Stomach (tissue), 19 donors: ENCODE measurements at places on chromosomes 4 and X. TPM values are rescaled to one million over a fixed set of nuclear protein-coding genes. Genes with fewer than 3 reads are reported as not detected.

CT47B1 gene
- total RNA-seq = not detected

GNPDA2 gene
- 15.4 TPM for total RNA-seq

EFNB1 gene
- total RNA-seq = 5.8 TPM

SPANXA2 gene
- total RNA-seq = not detected

MGAT4D gene
- total RNA-seq = not detected

RHOXF2B gene
- total RNA-seq = not detected

ASMTL gene
- total RNA-seq = 14.0 TPM

GRCh38 chr4:53541577-53542206 lies 49.6 kb downstream of the LNX1 start:
- no peaks in the 10 kb centered on the region for H3K27me3 ChIP-seq
- H3K36me3 ChIP-seq = no peaks in the 10 kb centered on the region
- DNase-seq = no peak
- peak overlapping the region; percentile 59 for H3K27ac ChIP-seq

- H3K27ac ChIP-seq = no peak overlapping the region
- no peak for DNase-seq
- H3K4me3 ChIP-seq = no peak overlapping the region
- H3K36me3 ChIP-seq = no peaks in the 10 kb centered on the region
- no peaks in the 10 kb centered on the region for H3K4me1 ChIP-seq
- H3K27me3 ChIP-seq = no peaks in the 10 kb centered on the region
Observed at GRCh38 chr4:185276036-185276435, 66.6 kb downstream of the SNX25 start.

- H3K36me3 ChIP-seq = no peaks in the 10 kb centered on the region
- H3K4me3 ChIP-seq = no peak overlapping the region
- H3K27me3 ChIP-seq = no peaks in the 10 kb centered on the region
Observed at GRCh38 chrX:29435396-29435795, 780.0 kb upstream of the MAGEB2 start.

DNA sequence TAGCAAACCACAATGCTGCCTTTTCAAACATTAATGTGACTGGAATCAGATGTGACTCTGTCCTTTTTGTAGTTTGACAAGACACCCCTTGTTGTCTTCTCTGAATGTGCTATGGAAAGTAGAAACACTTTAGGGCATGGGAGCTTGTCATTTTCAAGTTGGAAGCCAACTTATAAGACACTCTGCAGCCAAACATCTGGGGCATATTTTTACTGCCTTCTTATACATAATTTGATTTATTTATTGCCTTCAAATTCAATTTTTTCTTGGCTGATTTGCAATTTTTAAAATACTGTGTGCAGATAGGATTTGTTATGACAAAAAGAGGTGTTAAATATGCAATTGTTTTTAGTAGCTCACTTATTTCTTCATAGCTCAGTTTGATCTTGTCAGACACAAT lies 1002.0 kb upstream of the PCDH7 start:
- H3K36me3 ChIP-seq = no peaks in the 10 kb centered on the region
- no peaks in the 10 kb centered on the region for H3K27me3 ChIP-seq
- no peak for DNase-seq
- no peak overlapping the region for H3K4me3 ChIP-seq
- H3K4me1 ChIP-seq = no peaks in the 10 kb centered on the region
- no peak overlapping the region for H3K27ac ChIP-seq

- no peaks in the 10 kb centered on the region for H3K36me3 ChIP-seq
- H3K27ac ChIP-seq = no peak overlapping the region
- DNase-seq = peak; percentile 55
- H3K27me3 ChIP-seq = no peaks in the 10 kb centered on the region
- no peak overlapping the region for H3K4me3 ChIP-seq
Observed at GRCh38 chr4:3613967-3614730, 81.9 kb upstream of the LRPAP1 start.

DNA sequence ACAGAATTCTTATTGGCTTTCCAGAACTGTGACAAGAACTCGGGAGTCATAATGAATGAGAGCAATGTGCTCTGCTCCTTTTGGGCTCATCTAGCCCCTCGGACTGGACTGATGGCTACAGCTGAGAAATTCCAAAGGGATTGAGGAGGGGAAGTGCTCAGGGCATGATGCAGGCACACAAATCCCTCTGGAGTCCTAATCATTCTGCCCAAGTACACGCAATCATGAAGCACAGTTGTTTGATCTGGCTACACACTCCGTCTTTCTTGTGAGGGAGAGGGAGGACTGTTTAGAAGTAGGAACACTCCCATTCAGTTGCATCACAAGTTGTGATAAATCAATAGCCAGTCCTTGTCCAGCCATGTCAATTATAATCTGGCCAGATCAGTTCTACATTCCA lies 237.5 kb downstream of the COL25A1 start:
- no peak for DNase-seq
- no peaks in the 10 kb centered on the region for H3K36me3 ChIP-seq
- H3K4me3 ChIP-seq = no peak overlapping the region
- no peaks in the 10 kb centered on the region for H3K4me1 ChIP-seq
- no peak overlapping the region for H3K27ac ChIP-seq

- H3K27me3 ChIP-seq = no peaks in the 10 kb centered on the region
- H3K4me1 ChIP-seq = no peaks in the 10 kb centered on the region
- H3K36me3 ChIP-seq = no peaks in the 10 kb centered on the region
- H3K27ac ChIP-seq = no peak overlapping the region
Observed at GRCh38 chrX:145949056-145949455, 131.4 kb downstream of the SLITRK2 start.

DNA sequence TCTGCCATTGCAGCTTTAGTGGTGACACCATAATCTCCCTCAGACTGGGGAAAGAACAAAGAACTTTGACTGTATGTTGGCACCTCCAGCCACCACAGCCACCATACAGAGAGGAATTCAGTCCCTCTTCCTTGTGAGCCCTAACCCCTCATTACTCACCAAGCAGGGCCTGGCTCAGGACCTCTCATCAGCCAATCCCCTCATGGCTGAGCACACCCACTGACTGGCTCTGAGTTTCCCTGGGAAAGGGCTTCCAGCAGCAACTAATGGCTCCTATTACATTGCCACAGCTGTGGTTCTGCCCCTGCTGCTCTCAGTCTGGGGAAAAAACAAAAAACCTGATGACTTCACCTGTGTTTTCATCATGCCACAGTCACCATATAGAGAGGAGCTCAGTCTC lies 1482.6 kb downstream of the FAM133A start:
- no peak overlapping the region for H3K27ac ChIP-seq
- peaks cover 9% of the 10 kb centered on the region for H3K27me3 ChIP-seq
- H3K36me3 ChIP-seq = no peaks in the 10 kb centered on the region
- DNase-seq = no peak

DNA sequence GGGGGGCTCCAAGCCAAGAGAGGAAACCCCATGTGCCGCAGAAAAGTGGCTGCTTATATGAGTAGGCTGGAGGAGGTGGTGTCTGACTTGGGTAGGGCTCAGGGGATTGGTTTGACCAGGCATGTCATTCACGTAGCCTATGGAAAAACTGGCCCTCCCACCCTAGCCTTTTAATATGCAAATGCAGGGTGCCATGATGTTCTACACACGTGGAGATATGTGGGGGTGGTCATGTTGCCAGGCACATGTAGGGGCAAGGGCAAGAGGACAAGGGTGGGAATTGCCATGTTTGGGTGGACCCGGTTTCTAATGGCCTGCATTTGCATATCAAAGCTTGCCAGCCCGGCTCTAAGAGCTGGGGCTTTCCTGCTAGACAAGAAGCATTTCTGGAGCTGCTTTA lies 86.9 kb upstream of the SHISA3 start:
- H3K27me3 ChIP-seq = no peaks in the 10 kb centered on the region
- H3K36me3 ChIP-seq = no peaks in the 10 kb centered on the region
- no peaks in the 10 kb centered on the region for H3K4me1 ChIP-seq
- no peak overlapping the region for H3K27ac ChIP-seq
- H3K4me3 ChIP-seq = no peak overlapping the region
- DNase-seq = no peak

DNA sequence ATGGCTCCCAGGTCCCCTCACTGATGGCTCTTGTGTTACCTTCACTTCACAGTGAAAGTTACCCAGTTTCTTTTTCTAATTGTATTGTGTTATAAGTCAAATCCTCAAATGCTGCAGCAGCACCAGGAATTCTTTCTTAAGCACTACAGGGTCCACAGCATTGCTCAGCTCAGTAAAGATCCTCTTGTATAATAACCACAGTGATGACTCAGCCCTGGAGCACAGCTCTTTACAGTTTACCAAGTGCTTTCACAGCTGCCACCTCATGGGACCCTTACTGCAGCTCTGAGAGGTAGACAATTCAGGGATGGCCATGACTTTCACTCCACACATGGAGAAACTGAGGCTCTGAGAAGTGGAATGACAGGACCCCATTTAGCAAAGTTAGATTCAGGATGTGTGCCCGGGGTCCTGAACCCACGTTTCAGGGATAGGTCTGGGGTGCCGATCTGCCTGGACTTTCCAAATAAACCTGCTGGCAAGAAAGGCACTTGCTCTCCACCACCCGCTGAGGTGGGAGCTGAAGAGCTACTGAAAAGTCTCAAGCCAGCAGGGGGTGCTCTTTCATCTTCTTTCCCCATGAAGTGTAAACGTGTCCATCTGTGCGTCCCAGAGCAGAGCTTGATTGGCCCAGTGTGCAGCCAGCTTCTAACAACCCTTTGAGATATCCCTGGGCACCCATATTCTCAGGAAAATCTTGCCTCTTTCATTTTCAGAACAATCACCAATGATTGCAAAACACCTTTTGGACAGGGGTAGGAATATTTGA lies 35.7 kb upstream of the GABRQ start:
- H3K4me3 ChIP-seq = no peak overlapping the region
- H3K4me1 ChIP-seq = no peaks in the 10 kb centered on the region
- no peaks in the 10 kb centered on the region for H3K36me3 ChIP-seq
- H3K27me3 ChIP-seq = no peaks in the 10 kb centered on the region
- DNase-seq = no peak

GRCh38 chr4:156523991-156524390 lies 447.6 kb downstream of the PDGFC start:
- no peak overlapping the region for H3K27ac ChIP-seq
- no peaks in the 10 kb centered on the region for H3K36me3 ChIP-seq
- no peaks in the 10 kb centered on the region for H3K27me3 ChIP-seq
- no peak for DNase-seq
- H3K4me1 ChIP-seq = no peaks in the 10 kb centered on the region

- no peak overlapping the region for H3K4me3 ChIP-seq
- H3K27ac ChIP-seq = no peak overlapping the region
- no peaks in the 10 kb centered on the region for H3K36me3 ChIP-seq
- H3K27me3 ChIP-seq = no peaks in the 10 kb centered on the region
- peak; percentile 68 for DNase-seq
- no peaks in the 10 kb centered on the region for H3K4me1 ChIP-seq
Observed at GRCh38 chr4:94412658-94413038, 39.1 kb upstream of the PDLIM5 start.

DNA sequence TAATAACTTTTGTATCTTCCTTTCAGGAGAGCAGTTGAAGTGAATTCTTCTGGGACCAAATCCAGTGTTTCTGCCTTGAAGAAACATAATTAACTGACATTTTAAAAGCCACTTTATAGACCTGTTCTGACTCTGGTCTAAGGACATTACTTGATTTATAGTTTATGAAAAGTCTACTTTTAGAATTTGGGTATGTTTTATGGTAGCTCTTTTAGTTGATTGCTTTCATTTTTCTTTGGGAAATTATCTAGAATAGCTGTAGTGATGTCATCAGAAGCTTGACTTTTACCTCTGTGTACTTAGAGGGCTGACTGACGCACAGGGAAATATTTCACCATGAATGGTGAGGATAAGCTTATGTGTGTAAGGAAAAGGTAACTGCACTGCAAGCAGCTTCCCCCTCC lies 131.8 kb upstream of the LIMCH1 start:
- no peaks in the 10 kb centered on the region for H3K36me3 ChIP-seq
- H3K27ac ChIP-seq = no peak overlapping the region
- peaks cover 9% of the 10 kb centered on the region for H3K4me1 ChIP-seq
- H3K27me3 ChIP-seq = no peaks in the 10 kb centered on the region
- DNase-seq = no peak

- no peak overlapping the region for H3K27ac ChIP-seq
- H3K36me3 ChIP-seq = no peaks in the 10 kb centered on the region
- DNase-seq = no peak
- H3K4me1 ChIP-seq = no peaks in the 10 kb centered on the region
Observed at GRCh38 chrX:102976793-102977495, 39.9 kb downstream of the RAB40AL start.

DNA sequence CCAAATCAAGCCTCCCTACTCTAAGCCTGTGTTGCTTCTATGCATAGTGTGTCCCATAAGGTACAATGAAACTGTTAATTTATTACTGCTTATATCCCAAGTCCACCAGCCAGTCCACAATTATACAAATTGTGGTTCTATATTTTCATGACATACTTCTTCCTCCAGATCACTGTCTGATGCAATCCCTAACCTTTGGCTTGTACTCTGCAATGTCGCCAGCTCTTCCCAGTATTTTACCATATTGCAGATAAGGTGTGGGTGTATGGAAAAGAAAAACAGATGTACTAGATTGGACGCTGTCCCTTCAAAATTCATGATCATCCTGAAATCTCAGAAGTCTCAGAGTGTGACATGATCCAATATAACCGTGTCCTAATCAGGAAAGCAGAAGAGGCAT lies 286.2 kb downstream of the GASK1B start:
- no peaks in the 10 kb centered on the region for H3K4me1 ChIP-seq
- H3K36me3 ChIP-seq = no peaks in the 10 kb centered on the region
- no peak for DNase-seq
- H3K27me3 ChIP-seq = no peaks in the 10 kb centered on the region

GRCh38 chr4:181958446-181958845 lies 284.8 kb upstream of the TENM3 start:
- DNase-seq = no peak
- no peaks in the 10 kb centered on the region for H3K36me3 ChIP-seq
- no peak overlapping the region for H3K4me3 ChIP-seq
- no peak overlapping the region for H3K27ac ChIP-seq

DNA sequence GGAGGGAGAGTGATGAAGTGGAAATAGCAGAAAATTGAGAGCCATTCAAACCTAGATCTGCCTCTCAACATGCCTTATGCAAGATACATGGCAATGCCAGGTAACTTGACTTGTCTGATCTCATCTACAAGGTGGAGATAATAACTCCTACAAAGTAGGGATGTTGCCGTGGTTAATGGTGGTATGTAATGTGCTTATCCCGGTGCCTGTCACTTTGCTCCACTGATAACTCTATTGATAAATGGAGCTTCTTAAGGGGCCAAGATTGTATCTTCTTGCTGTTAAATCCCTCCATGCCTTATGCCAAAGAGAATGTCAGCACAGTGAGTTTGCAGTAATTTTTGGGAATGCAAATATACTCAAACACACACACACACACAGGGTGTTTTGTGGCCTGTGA lies 355.8 kb downstream of the MAPK10 start:
- H3K4me1 ChIP-seq = no peaks in the 10 kb centered on the region
- no peaks in the 10 kb centered on the region for H3K27me3 ChIP-seq
- no peak for DNase-seq
- H3K36me3 ChIP-seq = peaks cover 14% of the 10 kb centered on the region
- no peak overlapping the region for H3K27ac ChIP-seq
- H3K4me3 ChIP-seq = no peak overlapping the region

DNA sequence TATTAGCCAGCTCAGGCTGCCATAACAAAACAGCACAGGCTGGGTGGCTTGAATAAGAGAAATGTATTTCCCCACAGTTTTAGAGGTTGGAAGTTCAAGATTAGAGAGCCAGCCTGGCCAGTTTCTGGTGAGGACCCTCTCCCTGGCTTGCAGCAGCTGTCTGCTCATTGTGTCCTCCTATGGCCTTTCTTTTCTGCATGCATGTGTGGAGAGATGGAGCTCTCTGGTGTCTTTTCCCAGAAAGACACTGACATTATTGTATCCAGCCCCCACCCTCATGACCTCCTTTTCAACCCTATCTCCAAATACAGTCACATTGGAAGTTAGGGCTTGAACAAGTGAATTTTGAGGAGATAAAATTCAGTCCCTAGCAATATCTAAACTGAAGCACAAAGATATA lies 263.8 kb upstream of the PABPC4L start:
- H3K36me3 ChIP-seq = no peaks in the 10 kb centered on the region
- DNase-seq = no peak
- no peaks in the 10 kb centered on the region for H3K4me1 ChIP-seq
- no peak overlapping the region for H3K27ac ChIP-seq
- H3K4me3 ChIP-seq = no peak overlapping the region
- H3K27me3 ChIP-seq = no peaks in the 10 kb centered on the region
